ENCODE measurements at places on chromosomes 2 and 18.

- DNase-seq, result no peak
Observed at GRCh38 chr2:7020468-7020867, 103.3 kb downstream of the RNF144A start.

GRCh38 chr2:84878896-84879583 lies 1.8 kb downstream of the TRABD2A start:
- DNase-seq, result no peak

DNA sequence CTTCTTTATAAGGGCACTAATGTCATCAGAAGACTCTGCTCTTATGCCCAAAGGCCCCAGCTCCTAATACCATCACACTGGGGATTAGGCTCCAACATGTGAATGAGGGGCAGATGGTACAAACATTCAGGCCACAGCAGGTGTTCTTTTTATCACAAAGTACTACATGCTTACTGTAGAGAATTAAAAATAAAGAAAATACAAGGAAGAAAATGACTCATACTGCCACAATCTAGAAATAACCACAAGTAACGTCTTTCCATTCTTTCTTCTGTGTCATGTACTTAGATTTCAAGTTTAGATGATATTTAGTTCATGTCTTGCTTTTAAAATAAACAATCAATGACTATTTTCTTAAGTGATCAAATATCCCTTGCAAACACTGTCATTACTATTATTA lies 100.3 kb upstream of the NEDD4L start:
- no peak for DNase-seq

DNA sequence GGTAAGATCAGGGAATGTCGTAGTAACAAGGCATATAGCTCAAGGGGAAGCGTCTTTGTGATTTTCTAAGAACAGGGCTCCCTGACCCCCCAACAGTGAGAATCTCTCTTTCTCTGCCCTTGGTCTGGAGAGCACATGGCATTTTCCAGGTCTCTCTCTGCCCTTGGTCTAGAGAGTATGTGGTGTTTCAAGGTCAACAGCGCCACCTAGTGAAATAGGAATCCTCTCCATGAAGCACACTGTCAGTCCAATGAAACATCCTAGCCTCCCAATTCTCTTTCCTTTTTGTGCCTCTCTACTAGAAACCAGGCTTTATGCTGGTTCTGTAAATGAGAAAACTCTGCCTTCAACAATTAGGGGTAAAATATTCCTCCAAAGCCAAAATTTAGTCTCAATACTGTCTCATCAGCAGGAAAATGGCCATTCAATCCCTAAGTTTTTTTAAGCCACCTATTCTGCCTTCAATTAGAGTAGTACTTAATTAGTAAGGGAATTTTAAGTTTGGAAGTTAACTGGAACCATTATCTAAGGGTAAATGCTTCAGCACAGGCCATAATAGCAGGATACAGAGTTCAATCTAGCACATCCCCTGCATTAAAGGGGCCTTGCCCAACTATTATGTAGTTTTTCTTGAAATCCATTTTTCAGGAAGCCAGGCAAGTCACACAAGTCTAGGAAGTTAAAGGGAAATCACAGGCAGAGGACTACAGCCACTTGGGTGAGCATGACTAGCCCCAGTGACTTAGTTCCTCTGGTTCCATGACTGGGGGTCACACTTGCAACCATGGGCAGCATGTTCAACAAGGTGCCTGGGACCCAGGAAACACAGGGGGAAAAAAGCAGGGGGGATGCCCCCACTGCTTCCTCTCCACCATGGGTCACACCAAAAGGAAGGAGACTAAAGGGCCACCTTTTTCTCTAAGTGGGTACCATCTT lies 12.4 kb downstream of the DYM start:
- DNase-seq, result peak; percentile 21

DNA sequence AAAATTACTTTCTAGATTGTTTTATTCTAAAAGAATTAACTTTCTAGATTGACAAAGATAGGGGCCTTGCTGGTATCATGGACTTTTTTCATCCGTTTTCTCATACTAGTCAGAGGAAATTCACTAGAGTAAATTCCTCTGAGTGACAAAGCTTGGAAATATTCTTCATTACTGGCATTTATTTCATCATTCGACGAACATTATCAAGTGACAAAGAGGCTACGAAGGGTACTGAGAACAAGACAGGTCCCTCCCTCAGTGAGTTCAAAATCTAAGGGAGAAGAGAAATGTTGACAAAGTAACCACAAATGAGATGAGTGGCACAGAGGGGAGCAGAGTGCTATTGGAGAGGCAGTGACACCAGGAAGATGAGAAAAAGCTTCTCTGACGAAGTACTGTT lies 4.3 kb downstream of the EPG5 start:
- no peak for DNase-seq

- DNase-seq, result no peak
Observed at GRCh38 chr2:66488946-66489345, 54.0 kb downstream of the MEIS1 start.

GRCh38 chr2:44245083-44245861 lies 30.0 kb upstream of the SLC3A1 start:
- no peak for DNase-seq

- DNase-seq, result no peak
Observed at GRCh38 chr2:15205562-15205961, 355.6 kb downstream of the NBAS start.

DNA sequence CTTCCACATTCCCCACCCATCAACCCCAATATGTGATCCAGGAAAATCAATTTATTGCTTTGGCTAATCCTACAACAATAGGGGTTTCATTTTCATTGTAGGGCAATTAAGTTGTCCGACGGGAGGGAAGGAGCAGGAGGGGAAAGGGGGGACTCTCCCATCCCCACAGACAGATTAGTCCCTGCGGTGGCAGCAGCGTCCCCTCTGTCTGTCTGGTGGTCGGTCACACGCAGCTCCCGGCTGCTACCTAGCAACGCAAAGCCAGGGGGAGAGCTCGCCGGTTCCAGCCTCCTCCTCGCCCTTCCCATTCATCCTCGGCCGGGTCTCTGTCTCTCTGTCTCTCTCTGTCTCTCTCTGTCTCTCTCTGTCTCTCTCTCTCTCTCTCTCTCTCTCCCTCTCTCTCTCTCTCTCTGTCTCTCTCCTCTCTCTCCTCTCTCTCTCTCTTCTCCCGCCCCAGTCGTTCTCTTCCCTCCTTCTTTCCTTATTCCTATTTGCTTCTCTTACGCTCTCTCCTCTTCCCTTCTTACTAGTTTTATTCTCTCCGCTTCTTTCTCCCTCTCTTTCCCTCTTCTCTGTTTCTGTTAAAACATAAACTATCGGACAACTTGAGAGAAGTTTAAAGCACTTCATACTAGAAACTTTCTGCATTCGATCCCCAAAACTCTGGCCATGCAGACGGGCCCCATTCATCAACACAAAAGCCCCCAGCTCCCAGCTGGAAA lies 1.2 kb downstream of the LRP2 start:
- no peak for DNase-seq

- no peak for DNase-seq
Observed at GRCh38 chr2:129502781-129503180, 476.7 kb upstream of the RAB6C start.

GRCh38 chr2:69041214-69041613 lies 28.2 kb downstream of the ANTXR1 start:
- DNase-seq, result no peak

DNA sequence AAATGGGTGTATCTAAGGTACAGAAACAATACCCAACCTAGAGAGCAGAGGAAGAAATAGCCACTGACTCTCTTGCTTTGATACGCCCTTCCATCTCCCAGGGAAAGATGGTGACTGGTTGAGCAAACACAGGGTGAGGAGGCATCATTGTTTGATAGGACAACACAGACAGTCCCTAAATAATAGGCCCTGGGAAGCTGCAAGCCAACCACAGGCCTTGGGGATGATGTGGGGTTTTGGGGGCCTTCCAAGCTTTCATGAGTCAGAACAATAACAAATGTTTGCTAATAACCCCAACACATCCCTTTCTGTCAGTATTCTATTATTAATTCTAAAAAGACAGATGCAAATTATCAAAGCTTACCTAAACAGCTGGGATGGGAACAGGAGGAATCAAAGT lies 9.8 kb downstream of the LGALSL start:
- DNase-seq, result no peak

GRCh38 chr2:129831018-129831417 lies 148.4 kb upstream of the RAB6C start:
- no peak for DNase-seq

DNA sequence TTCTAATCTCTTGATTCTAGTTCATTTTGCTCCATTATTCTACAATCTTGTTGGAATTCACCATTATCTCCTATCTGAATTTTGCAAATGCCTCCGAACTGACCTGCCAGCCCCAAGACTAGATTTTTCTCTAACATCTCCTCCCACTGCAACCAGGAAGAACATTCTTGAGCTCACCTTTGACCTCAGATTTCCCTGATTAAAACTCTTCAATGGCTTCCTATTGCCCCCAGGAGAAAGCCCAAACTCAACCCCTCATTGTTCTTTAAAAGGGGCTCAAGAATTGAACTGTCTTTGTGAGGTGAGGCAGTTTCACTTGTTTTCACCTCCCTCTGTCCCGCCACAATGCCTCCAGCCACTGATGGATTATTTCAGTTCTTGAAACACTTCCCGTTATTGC lies 784.6 kb upstream of the ZEB2 start:
- no peak for DNase-seq

DNA sequence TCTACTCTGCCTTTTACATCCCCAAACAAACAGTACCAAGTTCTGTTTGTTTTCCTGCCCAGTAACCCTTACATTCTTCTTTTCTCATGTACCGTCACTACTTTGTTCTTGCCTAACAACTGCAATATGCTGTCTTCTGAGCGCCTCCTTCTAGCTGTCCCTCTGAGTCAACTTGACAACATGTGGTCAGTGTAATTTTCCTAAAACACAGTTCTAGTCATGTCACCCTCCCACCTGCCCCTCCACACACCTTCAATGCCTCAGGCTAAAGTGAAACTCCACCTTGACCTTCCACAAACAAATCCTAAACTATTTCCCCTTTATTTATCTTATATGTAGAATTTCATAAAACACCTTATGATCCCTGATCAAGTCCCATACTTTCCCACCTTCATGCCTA lies 124.6 kb upstream of the CD302 start:
- no peak for DNase-seq

DNA sequence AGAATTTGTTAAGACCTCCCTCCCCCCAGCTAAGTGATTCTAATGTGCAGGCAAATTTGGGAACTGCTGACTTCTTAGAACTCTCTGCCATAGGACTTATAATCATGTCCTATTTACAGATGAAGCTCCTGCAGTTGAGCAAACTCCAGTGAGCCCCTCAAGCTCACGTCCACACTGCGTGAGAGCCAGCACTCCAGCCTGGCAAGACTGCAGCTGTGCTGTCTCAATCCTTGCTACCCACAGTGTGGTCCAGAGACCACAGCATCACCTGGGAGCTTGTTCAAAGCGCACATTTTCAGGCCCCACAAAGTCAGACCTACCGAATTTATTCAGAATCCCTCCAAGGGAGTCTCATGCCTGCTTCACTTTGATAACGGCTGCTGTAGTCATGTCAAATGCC lies 243.2 kb upstream of the RAB12 start:
- DNase-seq, result no peak

GRCh38 chr2:240959214-240959940 lies 39.0 kb upstream of the SNED1 start:
- DNase-seq, result no peak

- DNase-seq, result no peak
Observed at GRCh38 chr2:98882971-98883779, 52.9 kb downstream of the CRACDL start.

- no peak for DNase-seq
Observed at GRCh38 chr18:33720133-33720532, 142.1 kb downstream of the ASXL3 start.

GRCh38 chr2:189291460-189291859 lies 111.9 kb upstream of the COL5A2 start:
- no peak for DNase-seq

- no peak for DNase-seq
Observed at GRCh38 chr2:113851640-113852039, 38.2 kb upstream of the ACTR3 start.

GRCh38 chr2:27958711-27959378 lies 68.3 kb downstream of the BABAM2 start:
- DNase-seq, result no peak

GRCh38 chr2:138516030-138516704 lies 14.6 kb downstream of the SPOPL start:
- no peak for DNase-seq

DNA sequence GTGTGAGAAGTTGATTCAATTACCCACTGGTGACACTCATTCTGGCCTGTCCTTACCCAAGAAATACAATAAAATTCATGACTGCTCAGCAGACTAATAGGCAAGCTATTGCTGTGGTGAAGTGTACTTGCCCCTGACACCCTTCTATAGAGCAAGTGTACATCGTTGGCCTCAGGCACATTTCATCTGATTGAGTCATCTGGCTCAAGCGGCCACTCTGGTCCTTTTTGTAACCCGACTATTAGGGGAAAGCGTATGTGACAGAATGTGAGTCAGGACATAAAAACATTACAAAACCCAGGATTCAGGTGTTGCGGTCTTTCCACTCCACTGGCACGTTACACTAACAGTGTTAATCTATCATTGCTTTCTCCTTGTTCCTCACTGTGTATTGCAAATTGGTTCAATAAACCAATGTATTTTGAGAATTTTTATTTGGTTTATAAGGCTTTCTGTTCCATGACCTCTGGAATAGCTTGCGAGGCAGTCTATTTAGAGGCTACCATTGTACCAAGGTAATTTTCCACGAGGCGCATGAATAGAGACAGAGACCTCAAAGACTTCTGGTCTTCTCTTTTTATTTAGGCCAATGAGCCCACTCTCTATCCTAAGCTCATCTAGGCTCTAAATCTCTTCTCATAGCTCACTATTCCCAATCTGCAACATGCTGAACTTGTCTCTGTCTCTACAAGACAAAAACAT lies 10.2 kb upstream of the TTC32 start:
- no peak for DNase-seq

GRCh38 chr2:173221937-173222594 lies 132.6 kb upstream of the CDCA7 start:
- DNase-seq, result no peak

DNA sequence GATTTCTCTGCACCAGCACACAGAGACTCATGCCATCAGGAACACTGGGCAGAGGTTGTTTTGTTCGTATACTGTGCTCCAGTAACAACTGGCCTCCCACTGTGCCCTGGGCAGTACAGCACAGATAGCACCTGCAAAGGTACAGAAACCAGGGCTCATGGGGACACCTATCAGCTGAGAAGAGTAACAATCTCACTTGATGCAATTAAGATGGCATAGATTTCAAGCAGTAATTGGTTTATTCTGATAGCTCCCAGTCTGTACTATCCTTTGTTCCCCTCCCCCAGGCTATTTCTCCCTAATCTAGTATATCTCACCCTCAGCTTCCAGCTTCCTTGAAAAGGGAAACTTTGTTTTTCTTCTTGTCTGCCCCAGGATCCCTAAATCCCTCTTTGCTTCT lies 343.9 kb upstream of the MMADHC start:
- no peak for DNase-seq
